ENCODE measurements at places on chromosomes 3 and 15.

DNA sequence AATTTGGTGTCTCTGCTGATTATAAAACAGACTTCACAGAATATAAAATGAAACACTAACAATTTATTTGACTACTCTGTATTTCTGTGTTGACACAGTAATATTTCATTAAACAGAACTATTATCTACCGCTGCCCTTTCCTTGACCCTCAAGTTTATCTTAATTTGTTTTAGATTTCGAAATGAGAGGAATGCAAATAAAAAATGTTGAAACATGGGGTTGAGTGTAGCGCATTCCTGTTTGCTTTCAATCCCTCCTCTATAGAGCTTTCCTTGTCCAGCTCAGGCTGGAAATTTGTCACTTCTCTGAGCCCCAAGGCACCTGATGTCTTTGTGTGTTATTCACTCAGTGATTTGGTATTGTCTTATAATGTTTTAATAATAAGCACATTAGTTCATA, 550.2 kb downstream of the ZBBX start:
- DNase-seq: no peak

- no peak for DNase-seq
Measured at GRCh38 chr3:73508330-73508954, 116.3 kb downstream of the PDZRN3 start.

DNA sequence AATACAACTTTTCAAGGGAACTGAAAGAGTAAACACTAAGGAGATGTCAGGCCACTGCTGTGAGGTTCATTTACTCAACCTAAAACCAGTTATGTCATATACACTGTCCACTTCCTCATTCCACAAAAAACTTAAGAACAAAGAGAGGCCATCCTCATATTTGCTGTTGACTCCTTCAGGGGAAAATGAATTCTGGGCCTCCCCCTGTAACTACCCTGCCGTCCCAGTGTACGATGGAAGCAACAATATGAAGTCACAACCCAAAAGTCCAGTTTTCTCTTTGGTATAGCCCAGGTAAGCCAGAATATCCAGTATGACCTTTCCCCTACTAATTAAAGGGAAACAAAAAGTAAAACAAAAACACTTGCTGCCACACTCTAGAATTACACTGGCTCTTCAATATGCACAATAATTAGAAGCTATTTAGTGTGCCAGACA, 16.2 kb downstream of the CEP152 start:
- no peak for DNase-seq

- DNase-seq: no peak
Measured at GRCh38 chr3:112610121-112610520, 30.8 kb downstream of the CCDC80 start.

- DNase-seq: no peak
Measured at GRCh38 chr15:61659566-61660190, 400.6 kb downstream of the VPS13C start.
